ENCODE measurements at places on chromosomes 3 and 15. TPM values are rescaled to one million over a fixed set of nuclear protein-coding genes. Genes with fewer than 3 reads are reported as not detected.

Gene ISLR2
- total RNA-seq, result 2.1 TPM

Gene PLA2G4B
- total RNA-seq, result 1.6 TPM

Gene GOLGA6L10
- total RNA-seq, result 0.52 TPM

Gene CEP19
- total RNA-seq, result 2.6 TPM

Gene XCR1
- not detected for total RNA-seq

Gene PCOLCE2
- 3.1 TPM for total RNA-seq

Gene MGLL
- 12.5 TPM for total RNA-seq

Gene MEIS2
- total RNA-seq, result 4.2 TPM

Gene KLHL6
- 1.0 TPM for total RNA-seq

Gene DLL4
- total RNA-seq, result 11.5 TPM

Gene FBXW12
- 0.52 TPM for total RNA-seq

Gene CPLX3
- total RNA-seq, result not detected

Gene SLC27A2
- total RNA-seq, result under 0.01 TPM

Gene INSYN1
- total RNA-seq, result 2.1 TPM

Gene SUCNR1
- total RNA-seq, result 0.52 TPM

Gene TRIM42
- not detected for total RNA-seq

Gene CTDSPL
- 20.4 TPM for total RNA-seq

Gene MEGF11
- total RNA-seq, result 0.52 TPM

Gene PLA2G4E
- total RNA-seq, result 0.52 TPM

All from skeletal muscle tissue (tissue), 5 donors.